Hepatocyte (in vitro differentiated cells): ENCODE measurements at places on chromosomes 16 and 17. TPM values are rescaled to one million over a fixed set of nuclear protein-coding genes. Genes with fewer than 3 reads are reported as not detected.
A peak's percentile ranks its signal among the peaks of the same experiment; 100 is the strongest.

DNA sequence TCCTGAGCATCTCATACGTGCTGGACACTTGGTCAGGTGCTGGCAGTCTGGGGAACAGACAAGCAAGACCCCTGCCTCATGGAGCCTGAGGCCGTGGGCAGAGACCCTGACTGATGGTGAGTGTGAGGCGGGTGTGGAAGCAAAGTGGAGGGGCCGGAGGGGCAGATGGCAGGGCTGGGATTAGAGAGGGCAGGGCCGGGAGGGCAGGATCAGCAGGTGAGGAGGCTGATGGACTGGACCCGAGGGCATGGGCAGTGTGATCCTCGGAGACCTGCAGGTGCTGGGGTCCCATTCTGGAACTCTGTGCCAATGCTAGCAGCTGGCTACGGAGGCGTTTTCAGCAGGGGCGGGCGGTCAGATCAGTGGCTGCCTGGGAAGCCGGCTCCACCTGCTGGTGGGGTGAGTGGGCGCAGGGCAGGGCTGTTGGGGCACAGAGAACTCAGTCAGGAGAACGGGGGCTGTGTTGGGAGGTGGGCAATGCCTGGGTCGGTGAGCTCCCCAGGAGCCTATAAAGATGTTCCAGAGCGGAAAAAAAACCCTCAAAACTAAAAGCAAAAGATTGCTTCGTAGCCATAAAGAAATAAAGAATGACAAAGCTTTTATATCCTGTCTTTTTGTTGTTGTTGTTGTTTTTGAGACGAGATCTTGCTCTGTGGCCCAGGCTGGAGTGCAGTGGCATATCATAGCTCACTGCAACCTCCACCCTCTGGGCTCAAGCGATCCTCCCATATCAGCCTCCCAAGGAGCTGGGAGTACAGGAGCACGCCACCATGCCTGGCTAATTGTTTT is 8.9 kb upstream of the C16orf74 start:
- no peak overlapping the region for H3K4me3 ChIP-seq
- no peaks in the 10 kb centered on the region for H3K4me1 ChIP-seq
- no peak for DNase-seq
- H3K27me3 ChIP-seq = no peaks in the 10 kb centered on the region

GRCh38 chr16:57016831-57017230 is 27.5 kb downstream of the NLRC5 start:
- no peak overlapping the region for H3K27ac ChIP-seq
- DNase-seq = no peak
- no peak overlapping the region for H3K4me3 ChIP-seq
- no peaks in the 10 kb centered on the region for H3K4me1 ChIP-seq

- no peaks in the 10 kb centered on the region for H3K36me3 ChIP-seq
- H3K4me1 ChIP-seq = peaks cover 29% of the 10 kb centered on the region
- H3K4me3 ChIP-seq = no peak overlapping the region
- no peak for DNase-seq
- no peaks in the 10 kb centered on the region for H3K27me3 ChIP-seq
Observed at GRCh38 chr16:17362183-17362582, 108.6 kb downstream of the XYLT1 start.

DNA sequence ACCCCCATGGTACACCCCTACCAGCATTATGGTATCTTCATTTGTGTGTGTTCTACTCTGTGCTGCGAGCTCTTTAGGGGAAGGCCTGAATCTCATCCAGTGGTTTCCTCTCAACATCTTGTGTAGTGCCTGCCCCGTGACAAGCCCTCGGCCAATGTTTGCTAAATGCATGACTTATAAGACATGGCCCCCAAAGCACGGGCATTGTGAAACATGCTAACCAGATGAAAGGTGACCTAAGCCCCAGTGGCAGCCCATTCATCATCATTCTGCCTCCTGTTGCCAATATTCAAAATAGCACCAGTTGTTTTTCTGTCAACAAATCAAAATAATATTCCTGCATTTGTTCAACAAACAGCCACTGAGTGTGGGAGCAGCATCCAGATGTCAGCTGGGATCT is 108.8 kb upstream of the HSBP1 start:
- no peak for DNase-seq
- H3K4me3 ChIP-seq = no peak overlapping the region
- H3K27ac ChIP-seq = no peak overlapping the region
- H3K36me3 ChIP-seq = no peaks in the 10 kb centered on the region

DNA sequence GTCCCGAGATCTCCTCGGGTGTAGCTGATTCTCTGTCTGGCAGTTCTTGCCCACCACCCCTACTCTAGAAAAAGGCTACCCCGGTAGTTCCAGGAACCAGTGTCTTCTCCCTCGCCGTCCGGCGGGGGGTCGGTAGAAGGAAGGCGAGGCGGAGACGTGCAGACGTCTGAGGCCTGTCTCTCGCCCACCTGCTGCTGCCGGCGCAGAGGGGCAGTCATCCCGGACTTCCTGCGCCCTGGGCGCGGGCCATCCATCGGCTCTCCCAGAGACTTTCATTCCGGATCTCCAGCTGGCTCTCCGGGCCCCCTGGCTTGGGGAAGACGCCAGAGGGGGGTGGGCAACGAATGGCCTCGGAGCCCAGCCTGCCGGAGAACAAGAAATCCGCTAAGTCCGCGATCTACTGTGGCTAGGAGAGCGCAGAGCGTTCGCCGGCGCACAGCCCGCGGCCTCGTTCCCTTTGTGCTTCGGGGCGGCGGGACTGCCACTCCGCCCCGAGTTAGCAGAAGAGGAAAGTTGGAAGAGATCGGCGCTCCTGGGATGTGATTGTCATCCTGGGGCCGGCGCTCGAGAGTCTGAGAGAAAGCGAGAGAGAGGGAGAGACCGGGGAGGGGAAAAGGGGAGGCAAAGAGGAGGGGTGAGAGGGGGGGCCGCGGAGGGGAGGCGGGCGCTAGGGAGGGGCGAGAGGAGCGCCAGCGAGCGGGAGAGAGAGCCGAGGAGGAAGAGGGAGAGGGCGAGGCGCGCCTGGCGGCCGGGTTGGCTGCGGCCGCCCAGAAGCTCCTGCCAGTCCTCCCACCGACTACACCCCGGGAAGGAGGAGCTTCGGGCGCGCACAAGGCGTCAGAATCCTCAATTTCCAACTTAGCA is at the start of gene IRX5:
Gene IRX5, plus strand, starts transcription at position 861 of the 864 bp plus-strand sequence. CDS start 334 bp downstream, outside the sequence.
- H3K4me1 ChIP-seq = peaks cover 11% of the 10 kb centered on the region
- H3K27me3 ChIP-seq = peaks cover 47% of the 10 kb centered on the region
- no peaks in the 10 kb centered on the region for H3K36me3 ChIP-seq
- H3K4me3 ChIP-seq = peak within 1 kb of the TSS; percentile 68
- DNase-seq = peak; percentile 95
- H3K27ac ChIP-seq = peak within 1 kb of the TSS; percentile 97

DNA sequence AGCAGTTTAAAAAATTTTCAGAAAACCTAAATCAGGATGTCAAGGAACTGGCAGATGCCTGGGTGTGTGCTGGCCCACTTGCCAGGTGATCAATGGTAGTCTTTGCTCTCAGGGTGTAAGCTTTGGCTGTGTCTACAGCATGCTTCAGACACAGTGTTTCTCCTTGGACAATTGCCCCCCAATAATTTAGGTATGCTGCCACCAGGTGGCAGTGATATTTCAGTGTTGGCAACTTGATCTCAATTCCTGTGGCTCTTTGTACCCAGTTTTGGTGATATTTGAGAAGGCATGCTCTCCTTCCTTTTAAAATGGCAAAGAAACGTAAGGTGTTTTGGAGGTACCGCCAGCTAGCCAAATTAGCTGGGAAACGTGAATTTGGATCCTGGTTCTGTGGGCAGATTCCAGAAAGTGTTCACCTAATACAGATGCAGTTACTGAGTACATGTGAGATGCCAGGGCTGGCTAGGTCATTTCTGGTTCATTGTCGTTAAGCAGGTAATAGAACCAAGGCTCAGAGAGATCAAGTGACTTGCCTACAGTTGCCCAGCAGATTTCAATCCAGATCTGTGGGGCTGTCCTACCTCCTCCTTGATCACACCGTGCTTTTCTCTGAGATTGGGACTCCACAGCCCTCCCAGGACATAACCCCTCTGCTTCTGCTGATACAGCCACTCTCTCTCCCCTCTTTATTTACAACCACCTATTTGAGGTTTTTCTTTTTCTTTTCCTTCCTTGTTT is 155.6 kb upstream of the PLCG2 start:
- H3K27me3 ChIP-seq = no peaks in the 10 kb centered on the region
- H3K36me3 ChIP-seq = no peaks in the 10 kb centered on the region
- DNase-seq = peak; percentile 52
- H3K4me1 ChIP-seq = no peaks in the 10 kb centered on the region
- H3K4me3 ChIP-seq = no peak overlapping the region

DNA sequence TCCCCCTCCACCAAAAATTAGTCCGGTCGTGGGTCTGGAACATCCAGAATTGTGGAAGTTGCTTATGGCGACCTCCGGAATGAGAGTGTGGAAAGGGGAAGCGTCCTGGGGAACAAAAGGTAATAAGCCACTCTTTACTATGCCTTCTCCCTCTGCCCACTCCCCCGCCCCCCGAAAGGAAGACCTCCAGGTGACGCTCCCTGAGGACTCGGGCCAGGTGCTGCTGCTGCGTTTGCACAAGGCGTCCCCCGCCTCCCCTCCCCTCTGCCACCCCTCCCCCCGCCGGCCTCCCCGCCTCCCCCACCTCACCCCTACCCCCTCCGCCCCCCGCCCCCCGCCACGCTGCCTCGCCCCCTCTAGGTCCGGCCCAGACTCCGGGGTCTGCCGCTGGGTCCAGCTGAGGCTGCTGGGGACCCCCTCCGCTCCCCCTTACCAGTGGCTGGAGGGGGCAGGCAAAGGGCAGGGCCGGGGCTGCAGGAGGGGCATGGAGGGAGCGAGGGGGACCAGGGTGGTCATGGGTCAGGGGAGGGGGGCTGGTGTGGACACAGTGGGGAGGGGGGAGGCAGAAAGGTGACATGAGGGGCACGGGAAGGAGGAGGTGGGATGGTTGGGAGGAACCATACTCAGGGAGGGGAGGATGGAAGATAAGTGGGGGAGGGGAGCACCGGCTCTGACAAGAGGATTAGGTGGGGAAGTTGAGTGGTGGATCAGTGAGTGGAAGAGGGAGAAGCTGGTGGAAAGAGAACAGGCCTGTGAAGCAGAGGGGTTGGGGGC is 23.6 kb downstream of the ALOX12B start:
- H3K36me3 ChIP-seq = no peaks in the 10 kb centered on the region
- no peak overlapping the region for H3K27ac ChIP-seq
- DNase-seq = no peak
- H3K4me1 ChIP-seq = peaks cover 10% of the 10 kb centered on the region
- H3K4me3 ChIP-seq = no peak overlapping the region
- H3K27me3 ChIP-seq = peaks cover 25% of the 10 kb centered on the region

DNA sequence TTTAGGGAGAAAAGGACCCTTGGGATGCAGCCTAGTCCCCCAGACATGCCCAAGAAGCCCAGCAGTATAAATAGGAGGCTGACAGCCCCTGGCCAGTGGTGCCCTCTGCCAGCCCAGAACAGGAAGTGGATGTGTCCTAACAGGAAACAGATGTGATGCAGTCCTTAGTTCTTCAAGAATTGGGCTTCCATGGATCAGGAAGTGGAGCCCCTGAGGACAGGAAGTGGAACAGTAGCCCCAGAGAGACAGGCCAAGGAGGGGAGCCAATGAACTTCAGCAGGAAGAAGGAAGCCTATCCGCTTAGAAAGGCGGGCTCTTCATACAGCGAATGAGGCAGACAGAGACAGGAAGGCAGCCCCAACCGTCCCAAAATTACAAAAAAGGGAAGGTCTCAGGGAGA is 7.2 kb downstream of the CTF1 start:
- peaks cover 9% of the 10 kb centered on the region for H3K4me1 ChIP-seq
- peak overlapping the region; percentile 95 for H3K27ac ChIP-seq
- no peaks in the 10 kb centered on the region for H3K27me3 ChIP-seq
- no peaks in the 10 kb centered on the region for H3K36me3 ChIP-seq
- DNase-seq = peak; percentile 5

- H3K4me1 ChIP-seq = no peaks in the 10 kb centered on the region
- no peak overlapping the region for H3K27ac ChIP-seq
- peaks cover 5% of the 10 kb centered on the region for H3K27me3 ChIP-seq
- no peak for DNase-seq
Observed at GRCh38 chr17:82377924-82378740, 6.6 kb downstream of the UTS2R start.

DNA sequence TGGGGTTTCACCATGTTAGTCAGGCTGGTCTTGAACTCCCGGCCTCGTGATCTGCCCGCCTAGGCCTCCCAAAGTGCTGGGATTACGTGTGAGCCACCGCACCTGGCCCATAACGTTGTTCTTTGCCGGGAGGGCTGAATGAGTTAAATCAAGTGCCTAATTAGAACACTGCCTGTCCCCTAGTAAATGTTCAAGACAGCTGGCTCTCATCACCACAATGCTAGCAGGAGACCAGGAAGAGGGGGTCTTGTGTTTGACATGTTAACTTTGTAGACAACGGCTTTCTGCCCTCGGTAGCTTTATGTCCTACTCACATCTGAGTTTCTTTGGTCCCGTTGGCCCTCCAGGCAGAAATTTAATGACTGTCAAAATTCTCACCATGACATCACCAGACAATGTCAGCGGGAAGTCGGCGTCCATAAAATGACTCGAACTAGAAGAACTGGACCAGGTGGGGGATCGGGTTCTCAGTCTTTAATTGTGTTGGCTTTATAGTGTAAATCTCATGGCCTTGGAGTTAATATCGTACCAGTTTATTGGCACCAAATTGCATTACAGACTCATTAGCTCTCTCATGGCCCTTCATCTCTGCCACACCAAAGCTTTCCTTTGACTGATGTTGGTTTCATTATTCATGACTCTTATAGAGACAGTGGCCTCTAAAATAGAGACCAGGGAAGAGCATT is 11.4 kb upstream of the ITPRIPL2 start:
- no peaks in the 10 kb centered on the region for H3K27me3 ChIP-seq
- H3K4me3 ChIP-seq = no peak overlapping the region
- H3K27ac ChIP-seq = no peak overlapping the region

GRCh38 chr16:85422632-85423550 is 190.2 kb upstream of the GSE1 start:
- no peak overlapping the region for H3K4me3 ChIP-seq
- DNase-seq = peak; percentile 93
- peak overlapping the region; percentile 69 for H3K27ac ChIP-seq
- peaks cover 20% of the 10 kb centered on the region for H3K4me1 ChIP-seq
- no peaks in the 10 kb centered on the region for H3K27me3 ChIP-seq

DNA sequence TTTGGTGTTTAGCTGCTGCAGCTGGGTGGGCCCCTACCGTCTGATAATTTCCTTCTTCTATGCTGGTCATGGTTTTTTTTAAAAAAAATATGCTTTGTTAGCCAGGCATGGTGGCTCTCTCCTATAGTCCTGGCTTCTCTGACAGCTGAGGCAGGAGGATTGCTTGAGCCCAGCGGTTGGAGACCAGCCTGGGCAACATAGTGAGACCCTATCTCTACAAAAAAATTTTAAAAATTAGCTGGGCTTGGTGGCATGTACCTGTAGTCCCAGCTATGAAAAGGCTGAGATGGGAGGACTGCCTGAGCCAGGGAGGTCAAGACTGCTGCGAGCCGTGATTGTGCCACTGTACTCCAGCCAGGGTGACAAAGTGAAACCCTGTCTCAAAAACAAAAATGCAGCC is 19.4 kb downstream of the B4GALNT2 start:
- DNase-seq = no peak
- no peaks in the 10 kb centered on the region for H3K27me3 ChIP-seq
- no peaks in the 10 kb centered on the region for H3K4me1 ChIP-seq
- H3K27ac ChIP-seq = no peak overlapping the region
- no peak overlapping the region for H3K4me3 ChIP-seq

C17orf58 gene
- 14.9 and 16.1 TPM in 2 replicates for total RNA-seq

DPEP3 gene
- not detected in 2 replicates for total RNA-seq

GCGR gene
- total RNA-seq = 2.4 and 2.9 TPM in 2 replicates

BCAS3 gene
- 21.7 and 58.8 TPM in 2 replicates for total RNA-seq

PIRT gene
- total RNA-seq = not detected in 2 replicates

FSCN2 gene
- total RNA-seq = 1.8 and 3.7 TPM in 2 replicates

SEC14L5 gene
- total RNA-seq = 0.20 and 3.5 TPM in 2 replicates

RNFT1 gene
- total RNA-seq = 33.9 and 43.5 TPM in 2 replicates

FGF11 gene
- total RNA-seq = 1.4 and 2.7 TPM in 2 replicates

KRTAP1-5 gene
- not detected in 2 replicates for total RNA-seq

ALOXE3 gene
- total RNA-seq = 0.48 and 0.77 TPM in 2 replicates
